ENCODE measurements at places on chromosomes 11 and 22.

- DNase-seq = no peak
Measured at GRCh38 chr11:11626128-11626527, 4.3 kb upstream of the GALNT18 start.

DNA sequence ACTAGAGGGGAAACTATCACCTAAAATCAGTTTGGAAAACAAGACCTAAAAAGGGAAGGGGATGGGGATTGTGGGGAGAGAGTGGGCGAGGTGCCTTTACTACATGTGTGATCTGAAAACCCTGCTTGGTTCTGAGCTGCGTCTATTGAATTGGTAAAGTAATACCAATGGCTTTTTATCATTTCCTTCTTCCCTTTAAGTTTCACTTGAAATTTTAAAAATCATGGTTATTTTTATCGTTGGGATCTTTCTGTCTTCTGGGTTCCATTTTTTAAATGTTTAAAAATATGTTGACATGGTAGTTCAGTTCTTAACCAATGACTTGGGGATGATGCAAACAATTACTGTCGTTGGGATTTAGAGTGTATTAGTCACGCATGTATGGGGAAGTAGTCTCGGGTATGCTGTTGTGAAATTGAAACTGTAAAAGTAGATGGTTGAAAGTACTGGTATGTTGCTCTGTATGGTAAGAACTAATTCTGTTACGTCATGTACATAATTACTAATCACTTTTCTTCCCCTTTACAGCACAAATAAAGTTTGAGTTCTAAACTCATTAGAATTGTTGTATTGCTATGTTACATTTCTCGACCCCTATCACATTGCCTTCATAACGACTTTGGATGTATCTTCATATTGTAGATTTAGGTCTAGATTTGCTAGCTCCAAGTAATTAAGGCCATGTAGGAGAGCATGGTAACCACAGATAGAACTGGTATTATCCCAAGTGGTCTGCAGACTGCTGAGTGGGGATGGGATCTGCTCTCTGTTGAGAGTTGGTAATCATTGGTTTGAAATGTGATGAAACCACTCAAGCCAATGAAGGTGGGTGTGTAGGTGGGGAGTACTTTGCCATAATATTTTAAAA is 3.6 kb downstream of the NEAT1 start:
- no peak for DNase-seq

GRCh38 chr11:69620683-69621290 is 20.2 kb upstream of the CCND1 start:
- DNase-seq = no peak

- DNase-seq = no peak
Measured at GRCh38 chr11:57410287-57410686, 16.6 kb downstream of the SLC43A3 start.

- no peak for DNase-seq
Measured at GRCh38 chr11:113189909-113190667, 124.3 kb upstream of the TTC12 start.

GRCh38 chr11:94866231-94866822 is 98.2 kb downstream of the AMOTL1 start:
- no peak for DNase-seq

DNA sequence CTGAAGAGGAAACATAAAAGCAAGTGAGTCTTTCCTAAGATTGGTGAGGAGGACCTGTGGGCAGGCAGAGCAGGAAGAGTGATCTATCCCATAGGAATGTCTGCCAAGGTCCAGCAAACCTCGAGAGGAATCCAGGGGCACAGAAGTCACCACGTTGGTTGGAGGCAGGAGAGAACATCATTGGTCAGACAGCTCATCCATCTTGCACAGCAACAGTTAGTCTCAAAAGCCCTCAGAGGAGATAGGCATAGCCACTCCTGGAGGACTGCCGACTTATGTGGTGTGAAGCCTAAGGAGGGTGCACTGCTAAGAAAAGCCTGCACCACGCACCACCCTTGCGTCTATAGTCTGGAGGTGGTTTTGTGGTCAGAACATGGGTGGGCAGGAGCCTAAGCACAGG is 109.1 kb downstream of the RASSF10 start:
- DNase-seq = no peak

GRCh38 chr11:46002189-46002588 is 79.7 kb downstream of the LARGE2 start:
- no peak for DNase-seq

GRCh38 chr11:133745791-133746190 is 99.5 kb downstream of the SPATA19 start:
- DNase-seq = no peak

DNA sequence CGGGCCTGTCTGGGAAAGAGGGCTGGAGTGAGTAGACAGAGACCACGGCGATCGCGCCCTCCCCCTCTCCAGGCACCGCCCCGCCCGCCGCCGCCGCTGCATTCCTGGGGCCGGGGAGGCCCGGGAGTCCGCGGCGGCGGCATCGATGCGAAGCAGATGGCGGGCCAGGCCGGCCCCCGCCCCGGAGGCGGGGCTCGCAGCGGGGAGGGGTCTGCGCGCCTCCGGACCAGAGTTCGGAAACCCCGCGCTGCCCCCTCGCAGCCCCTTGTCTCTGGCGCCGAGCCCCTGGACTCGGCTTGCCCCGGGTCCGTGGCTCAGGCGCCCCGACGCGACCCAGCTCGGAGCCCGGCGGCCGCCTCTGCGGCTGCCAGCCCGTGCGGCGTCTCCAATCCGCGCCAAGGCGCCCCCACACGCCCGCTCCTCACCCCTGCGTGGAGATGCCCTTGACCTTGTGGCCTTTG is 1.3 kb downstream of the SCARF2 start:
- no peak for DNase-seq

GRCh38 chr11:57403802-57404147 is 13.3 kb upstream of the PRG2 start:
- no peak for DNase-seq

DNA sequence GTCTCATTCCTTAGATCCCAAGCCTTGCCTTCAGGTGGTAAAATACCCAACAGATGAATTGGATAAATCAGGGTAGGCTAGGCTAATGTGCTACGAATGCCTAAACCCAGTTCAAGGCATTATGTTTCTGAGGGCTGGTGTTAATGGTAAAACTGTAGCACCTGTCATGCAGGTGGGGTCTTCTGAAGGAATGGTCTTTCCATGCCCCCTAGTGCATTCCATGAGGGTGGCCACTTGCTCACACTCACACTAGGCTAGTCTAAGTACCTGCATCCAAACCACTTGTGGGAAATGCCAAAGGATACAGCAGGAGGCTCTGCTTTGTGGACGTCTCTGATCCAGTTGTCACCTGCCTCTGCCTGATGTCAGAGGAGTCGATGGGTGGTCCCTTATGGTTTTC is 24.2 kb upstream of the UCP3 start:
- DNase-seq = no peak

GRCh38 chr22:27213766-27214581 is 556.6 kb downstream of the MIAT start:
- no peak for DNase-seq

DNA sequence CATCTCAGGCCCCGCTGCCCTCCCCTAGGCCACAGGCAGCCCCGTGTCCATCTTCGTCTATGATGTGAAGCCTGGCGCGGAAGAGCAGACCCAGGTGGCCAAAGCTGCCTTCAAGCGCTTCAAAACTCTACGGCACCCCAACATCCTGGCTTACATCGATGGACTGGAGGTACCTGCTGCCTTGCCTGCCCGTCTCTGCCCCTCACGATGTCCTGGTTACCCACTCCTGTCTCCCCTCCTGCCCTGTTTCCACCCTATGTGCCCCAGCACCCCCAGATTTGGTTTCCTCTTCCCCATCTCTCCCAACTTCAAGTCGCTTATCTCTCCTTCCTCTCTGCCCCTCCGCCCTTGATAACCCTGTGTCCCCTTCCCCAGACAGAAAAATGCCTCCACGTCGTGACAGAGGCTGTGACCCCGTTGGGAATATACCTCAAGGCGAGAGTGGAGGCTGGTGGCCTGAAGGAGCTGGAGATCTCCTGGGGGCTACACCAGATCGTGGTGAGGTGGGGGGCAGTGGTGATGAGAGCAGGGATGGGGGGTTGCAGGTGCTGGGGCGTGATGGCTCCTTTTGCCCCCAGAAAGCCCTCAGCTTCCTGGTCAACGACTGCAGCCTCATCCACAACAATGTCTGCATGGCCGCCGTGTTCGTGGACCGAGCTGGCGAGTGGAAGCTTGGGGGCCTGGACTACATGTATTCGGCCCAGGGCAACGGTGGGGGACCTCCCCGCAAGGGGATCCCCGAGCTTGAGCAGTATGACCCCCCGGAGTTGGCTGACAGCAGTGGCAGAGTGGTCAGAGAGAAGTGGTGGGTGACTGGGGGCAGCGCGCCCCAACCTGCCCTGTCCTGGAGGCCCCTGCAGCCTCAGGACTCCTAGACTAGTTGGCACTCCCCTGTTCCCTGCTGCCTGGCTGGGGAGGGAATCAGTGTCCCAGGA is 930 bp downstream of the SCYL1 start:
- no peak for DNase-seq

GRCh38 chr22:30830907-30831306 is 136.2 kb downstream of the OSBP2 start:
- DNase-seq = no peak

DNA sequence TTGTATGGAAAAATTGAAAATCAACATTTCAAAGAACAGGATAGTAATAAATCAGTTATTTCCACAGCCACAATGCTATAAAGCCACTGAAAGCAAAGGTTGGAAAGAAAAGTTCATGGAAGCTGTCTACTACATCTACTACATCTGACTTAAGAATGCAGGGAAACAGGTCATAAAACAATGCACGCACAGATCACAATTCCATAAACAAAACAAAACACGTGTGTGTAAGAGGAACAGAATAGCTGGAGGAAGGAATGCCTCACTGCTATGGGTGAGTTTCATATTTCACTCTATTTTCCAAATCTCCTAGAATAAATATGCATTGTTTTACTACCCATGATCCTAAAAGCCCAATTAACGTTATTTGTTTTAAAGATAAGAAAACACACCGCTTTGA is 66.3 kb downstream of the NCAPD3 start:
- no peak for DNase-seq

Data from stimulated activated CD4-positive, alpha-beta T cell treated with anti-CD3 and anti-CD28 coated beads, Interleukin-1b, Interleukin-23, amount 100 ng/mL, for 1 hour (primary cell).